HFFc6 (cell line): ENCODE measurements at places on chromosomes 6 and 20. TPM values are rescaled to one million over a fixed set of nuclear protein-coding genes. Genes with fewer than 3 reads are reported as not detected.

- no peak for DNase-seq
Observed at GRCh38 chr20:64230461-64231145, 24.9 kb upstream of the PCMTD2 start.

MED20 gene
- total RNA-seq, result 26.3 and 27.7 TPM in 2 replicates

DNA sequence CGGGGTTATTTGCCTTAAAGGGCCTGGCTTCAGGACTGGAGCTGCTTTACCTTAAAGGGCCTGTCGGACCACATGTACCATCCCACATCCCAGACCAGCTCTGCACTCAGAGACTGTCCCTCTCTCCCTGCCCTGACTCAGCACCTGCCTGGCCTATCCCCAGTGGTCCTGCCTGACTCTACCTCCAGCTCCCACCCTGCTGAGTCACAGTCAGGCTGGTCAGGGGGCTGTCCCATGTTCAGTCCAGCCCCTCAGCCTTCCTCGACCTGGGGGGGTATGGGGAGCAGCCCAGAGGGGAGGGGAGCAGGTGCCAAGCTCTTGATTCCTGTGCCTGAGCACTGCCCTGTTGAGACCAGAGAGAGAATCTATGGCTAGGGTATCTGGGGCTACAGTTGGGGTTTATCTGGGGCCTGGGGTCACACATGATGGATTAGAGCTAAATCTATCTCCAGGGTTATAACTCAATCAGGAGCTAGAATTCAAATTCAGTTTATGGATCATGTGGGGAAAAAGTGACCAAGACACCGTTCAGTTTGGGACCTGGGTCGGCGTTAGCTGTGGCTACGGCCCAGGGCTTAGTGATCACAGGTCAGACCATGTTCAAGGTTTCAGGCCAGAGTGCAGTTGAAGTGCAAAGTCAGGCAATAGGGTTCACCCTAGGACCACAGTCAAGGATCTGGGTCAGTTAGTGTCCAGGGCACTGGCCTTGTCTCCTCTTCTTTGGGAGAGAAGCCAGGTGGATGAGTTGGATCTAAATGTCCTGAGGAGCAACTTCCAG lies 9.4 kb upstream of the TRIB3 start:
- DNase-seq, result no peak

PLEKHG1 gene
- total RNA-seq, result 0.21 TPM in 1 of 3 replicates, not detected in the others

GRCh38 chr6:118216751-118217150 lies 309.7 kb downstream of the SLC35F1 start:
- DNase-seq, result no peak

NKAIN2 gene
- not detected in 3 replicates for total RNA-seq

DNA sequence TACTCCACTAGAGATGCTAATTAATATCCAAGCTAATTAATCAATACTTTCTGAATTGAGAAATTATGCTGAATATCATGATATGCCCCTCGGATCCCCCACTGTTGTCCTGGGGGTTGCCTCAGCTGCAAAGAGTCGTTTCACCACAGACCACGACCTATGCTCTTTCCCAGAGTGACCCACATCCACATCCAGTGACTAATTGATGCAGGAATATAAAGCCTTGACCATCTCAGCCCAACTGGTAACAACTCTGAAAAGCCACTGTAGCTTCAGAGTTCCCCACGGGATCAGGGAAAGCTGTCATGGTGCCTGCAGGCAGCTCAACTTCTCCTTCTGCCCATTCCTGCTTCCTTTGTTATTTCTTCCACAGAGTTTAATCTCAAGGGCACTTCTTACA lies 116.9 kb downstream of the RWDD2A start:
- DNase-seq, result no peak

DNA sequence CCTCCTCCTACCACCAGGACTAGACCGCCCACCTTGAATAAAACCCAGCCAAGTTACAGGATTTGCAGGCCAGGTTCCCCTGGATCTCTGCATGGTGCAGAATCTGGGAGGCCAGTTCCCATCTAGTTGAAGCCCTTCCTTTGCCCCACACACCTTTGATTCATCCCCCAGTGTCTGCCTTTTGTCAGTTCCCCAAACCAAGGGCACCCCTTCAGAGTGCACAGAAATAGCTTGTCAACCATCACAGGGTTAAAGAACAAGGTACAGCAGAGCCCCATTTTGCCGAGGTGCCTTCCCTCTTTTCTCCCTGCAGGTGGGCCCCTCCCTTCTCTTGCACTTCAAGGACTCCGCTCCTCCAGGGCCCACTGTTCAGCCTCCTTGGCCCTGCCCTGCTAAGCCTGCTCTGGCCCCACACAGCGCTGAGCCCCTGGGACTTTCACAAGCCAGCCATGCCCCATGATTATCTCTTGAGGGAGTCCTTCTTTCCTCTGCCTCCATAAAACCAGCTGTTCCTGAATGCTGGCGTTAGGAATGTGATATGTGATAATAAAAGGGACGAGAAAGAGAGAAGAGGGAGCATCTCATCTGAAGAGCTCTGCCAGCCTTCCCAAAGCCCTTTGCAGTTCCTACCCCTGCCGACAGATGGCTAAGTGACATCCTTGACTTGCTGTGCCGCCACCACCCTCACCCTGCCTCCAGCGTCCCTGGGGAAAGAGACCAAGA lies 280.3 kb downstream of the CDC5L start:
- no peak for DNase-seq
